Breast epithelium (tissue), 4 donors: ENCODE measurements at places on chromosomes 1 and 21.

DNA sequence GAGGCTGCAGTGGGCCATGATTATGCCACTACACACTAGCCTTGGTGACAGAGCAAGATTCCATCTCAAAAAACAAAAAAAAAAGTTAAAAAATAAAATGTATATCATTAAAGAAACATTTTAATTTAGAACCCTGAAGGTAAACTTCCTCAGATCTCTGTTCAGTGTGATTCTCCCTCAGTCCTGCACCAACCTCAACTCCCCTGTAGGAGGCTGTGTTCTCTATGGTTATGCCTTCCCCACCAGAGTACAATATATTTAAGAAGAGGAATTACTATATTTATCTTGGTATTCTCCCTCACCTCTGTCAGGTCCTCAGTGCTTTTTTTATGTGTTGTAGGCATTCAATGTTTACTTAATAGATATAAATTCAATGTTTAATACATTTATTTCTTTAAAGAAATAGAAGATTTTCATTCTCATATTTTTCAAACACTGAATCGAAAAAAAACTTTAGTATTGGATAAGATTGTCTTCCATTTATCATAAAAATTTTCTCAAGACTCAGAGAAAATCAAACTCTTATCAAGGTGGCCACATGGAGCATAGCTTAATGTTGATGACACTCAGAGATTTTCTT lies 4.8 kb upstream of the LRRC8B start:
- no peak for DNase-seq
- H3K27ac ChIP-seq = no peak overlapping the region
- H3K4me1 ChIP-seq = no peaks in the 10 kb centered on the region
- no peaks in the 10 kb centered on the region for H3K27me3 ChIP-seq
- no peak overlapping the region for H3K4me3 ChIP-seq

GRCh38 chr21:45962531-45963231 lies 18.9 kb upstream of the COL6A1 start:
- no peak for DNase-seq
- no peaks in the 10 kb centered on the region for H3K4me1 ChIP-seq
- no peaks in the 10 kb centered on the region for H3K36me3 ChIP-seq

DNA sequence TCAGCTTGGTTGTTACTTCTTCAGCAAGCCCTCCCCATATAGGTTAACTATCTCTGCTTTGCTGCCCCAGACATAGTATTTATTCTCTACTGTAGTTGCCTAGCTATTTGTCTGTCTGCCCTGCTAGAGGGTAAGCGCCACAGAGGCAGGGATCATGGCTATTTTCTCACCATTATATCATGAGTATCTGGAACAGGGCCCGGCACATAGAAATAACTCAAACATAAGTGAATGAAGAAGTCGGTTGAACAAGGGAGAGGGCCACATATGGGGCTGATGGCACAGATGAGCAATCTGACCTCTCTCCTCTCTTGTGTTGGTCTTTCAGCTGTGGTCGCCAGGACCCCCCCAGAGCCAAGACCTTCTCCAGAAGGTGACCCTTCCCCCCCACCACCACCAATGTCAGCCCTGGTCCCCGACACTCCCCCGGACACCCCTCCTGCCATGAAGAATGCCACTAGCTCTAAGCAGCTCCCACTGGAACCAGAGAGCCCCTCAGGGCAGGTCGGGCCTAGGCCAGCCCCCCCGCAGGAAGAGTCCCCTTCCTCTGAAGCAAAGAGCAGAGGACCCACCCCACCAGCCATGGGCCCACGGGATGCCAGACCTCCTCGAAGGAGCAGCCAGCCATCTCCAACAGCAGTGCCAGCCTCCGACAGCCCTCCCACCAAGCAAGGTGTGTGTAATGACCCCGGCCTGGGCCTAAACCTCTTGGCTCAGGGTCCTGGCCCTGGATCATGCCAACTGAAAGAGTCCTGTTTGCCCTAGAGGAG lies 14.9 kb downstream of the MAP7D1 start:
- no peaks in the 10 kb centered on the region for H3K4me1 ChIP-seq
- H3K27me3 ChIP-seq = no peaks in the 10 kb centered on the region
- H3K36me3 ChIP-seq = peaks cover 12% of the 10 kb centered on the region
- H3K27ac ChIP-seq = no peak overlapping the region

DNA sequence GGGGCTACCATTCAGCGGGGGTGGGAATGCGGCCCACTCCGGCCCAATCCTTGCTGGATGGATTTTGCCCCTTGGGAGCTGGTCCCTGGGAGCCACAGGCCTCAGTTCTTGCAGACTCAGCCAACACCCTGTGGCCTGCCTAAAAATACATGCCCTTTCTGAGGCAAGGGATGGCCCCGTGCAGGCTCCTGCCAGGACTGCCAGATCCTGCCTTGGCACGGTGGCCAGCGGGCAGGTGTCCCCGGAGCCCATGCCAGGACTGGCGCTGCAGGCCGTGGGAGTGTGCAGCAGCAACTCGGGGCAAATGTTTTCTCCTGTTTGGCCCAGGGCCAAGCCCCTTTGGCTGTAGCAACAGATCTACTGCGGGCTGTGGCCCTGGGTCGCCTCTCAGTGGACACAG lies 1.6 kb upstream of the PANK4 start:
- peaks cover 27% of the 10 kb centered on the region for H3K27me3 ChIP-seq
- H3K4me3 ChIP-seq = peak overlapping the region; percentile 67
- no peaks in the 10 kb centered on the region for H3K36me3 ChIP-seq
- peak; percentile 58 for DNase-seq

DNA sequence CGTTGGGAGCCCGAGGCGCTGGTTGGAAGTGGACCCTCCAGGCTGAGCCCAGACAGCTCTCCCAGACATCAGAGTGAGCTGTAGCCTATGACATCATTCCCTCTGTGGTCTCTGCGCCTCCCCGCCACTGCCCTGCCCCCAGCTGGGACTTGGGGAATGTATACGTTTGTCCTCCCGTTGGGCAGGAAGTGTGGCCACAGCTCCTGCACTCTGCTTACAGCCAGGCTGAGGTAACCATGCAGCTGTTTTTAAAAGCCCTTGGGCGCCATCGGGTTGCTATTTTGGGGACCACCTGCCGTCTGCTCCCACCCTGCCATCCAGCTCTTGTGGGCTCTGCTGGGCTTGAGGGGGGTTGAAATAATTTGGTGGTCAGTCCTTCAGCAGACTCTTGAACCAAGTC lies 7.8 kb downstream of the VASH2 start:
- no peaks in the 10 kb centered on the region for H3K27me3 ChIP-seq
- no peak for DNase-seq
- no peaks in the 10 kb centered on the region for H3K36me3 ChIP-seq
- H3K4me1 ChIP-seq = no peaks in the 10 kb centered on the region
- H3K4me3 ChIP-seq = no peak overlapping the region

- no peak for DNase-seq
- no peaks in the 10 kb centered on the region for H3K36me3 ChIP-seq
- no peak overlapping the region for H3K27ac ChIP-seq
These were observed 391.6 kb downstream of the PBX1 start for GRCh38 chr1:164950541-164950986.

DNA sequence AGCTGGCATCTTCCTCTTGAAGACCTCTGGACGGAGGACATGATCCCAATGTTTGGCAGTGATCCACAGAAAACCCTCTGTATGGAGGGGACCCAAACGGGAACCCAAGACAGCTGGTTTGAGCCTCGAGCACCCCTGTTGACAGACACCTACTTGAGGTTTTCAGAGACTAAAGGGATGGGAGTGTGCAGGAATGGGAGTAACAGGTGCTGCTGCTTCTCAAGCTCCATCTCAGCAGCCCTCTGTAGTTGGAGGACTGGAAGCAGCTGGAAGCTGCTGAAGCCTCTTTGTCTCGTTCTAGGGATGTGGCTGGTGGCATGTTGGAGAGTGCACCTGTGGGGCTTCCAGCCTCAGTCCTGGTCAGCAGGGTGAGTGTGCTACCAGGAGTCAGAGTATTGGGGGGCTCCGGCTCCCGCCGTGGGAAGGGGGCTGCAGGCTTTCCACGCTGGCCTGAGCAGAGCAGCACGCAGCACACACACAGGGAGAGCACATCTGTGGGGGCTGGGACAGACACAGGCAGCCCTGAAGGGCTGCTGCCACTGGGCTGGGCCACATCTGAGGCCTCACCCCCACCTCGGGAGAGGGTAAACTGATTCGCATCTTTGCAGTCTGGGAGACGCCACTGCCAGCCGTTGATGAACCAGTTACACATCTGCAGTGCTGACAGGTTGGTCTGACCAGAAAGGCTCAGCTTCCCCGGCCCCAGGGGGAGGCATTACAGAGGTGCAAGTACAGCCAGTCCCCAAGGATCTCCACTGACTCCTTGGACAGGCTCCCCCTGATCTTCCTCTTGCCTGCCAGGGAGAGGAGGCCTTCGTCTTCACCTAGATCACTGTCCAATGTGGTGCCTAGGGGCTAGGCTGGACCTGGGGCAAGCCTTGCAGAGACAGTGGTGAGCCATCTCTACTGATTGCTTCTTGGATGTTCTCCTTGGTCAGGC lies 56.6 kb downstream of the ADSS2 start:
- no peak overlapping the region for H3K4me3 ChIP-seq
- no peaks in the 10 kb centered on the region for H3K4me1 ChIP-seq
- H3K36me3 ChIP-seq = no peaks in the 10 kb centered on the region
- DNase-seq = no peak
- H3K27me3 ChIP-seq = no peaks in the 10 kb centered on the region

DNA sequence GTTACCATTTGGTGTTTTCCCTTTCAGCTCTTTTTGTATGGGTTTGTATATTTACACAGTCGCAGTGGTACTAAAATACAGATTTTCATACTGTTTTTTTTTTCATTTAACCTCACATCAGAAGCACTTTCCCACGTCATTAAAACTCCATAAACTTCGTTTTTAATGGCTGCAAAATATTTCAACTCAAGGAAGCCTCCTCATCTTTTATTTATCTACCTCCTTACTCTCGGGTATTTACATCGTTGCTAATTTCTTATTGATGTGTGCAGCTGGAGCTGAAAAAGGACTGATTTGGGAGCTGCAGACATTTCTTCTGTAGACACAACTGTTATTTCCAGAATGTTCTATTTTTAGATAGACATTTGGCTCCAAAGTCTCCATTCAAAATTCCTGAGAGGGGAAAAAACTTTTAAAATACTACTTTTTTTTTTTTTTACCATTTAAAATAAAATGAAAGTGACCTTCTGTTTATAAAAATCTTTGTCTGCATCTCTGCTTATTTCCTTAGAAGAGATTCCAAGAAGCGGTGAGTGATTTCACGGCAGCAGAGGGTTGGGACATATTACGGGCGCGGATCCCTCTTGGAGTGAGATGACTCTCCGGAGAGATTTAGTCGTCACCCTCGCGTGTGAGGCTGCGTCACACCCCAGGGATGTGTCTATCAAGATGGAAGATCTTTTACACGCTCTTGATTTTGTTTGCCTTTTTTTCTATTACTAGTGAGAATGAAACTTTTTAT lies 10.1 kb downstream of the RUNX3 start:
- no peak overlapping the region for H3K4me3 ChIP-seq
- H3K27me3 ChIP-seq = no peaks in the 10 kb centered on the region
- no peaks in the 10 kb centered on the region for H3K36me3 ChIP-seq
- no peak for DNase-seq
- H3K4me1 ChIP-seq = no peaks in the 10 kb centered on the region
- H3K27ac ChIP-seq = no peak overlapping the region

- H3K4me1 ChIP-seq = no peaks in the 10 kb centered on the region
- no peaks in the 10 kb centered on the region for H3K36me3 ChIP-seq
- no peak overlapping the region for H3K27ac ChIP-seq
- DNase-seq = no peak
- H3K4me3 ChIP-seq = no peak overlapping the region
These were observed 86.1 kb upstream of the PBX1 start for GRCh38 chr1:164472841-164473240.

DNA sequence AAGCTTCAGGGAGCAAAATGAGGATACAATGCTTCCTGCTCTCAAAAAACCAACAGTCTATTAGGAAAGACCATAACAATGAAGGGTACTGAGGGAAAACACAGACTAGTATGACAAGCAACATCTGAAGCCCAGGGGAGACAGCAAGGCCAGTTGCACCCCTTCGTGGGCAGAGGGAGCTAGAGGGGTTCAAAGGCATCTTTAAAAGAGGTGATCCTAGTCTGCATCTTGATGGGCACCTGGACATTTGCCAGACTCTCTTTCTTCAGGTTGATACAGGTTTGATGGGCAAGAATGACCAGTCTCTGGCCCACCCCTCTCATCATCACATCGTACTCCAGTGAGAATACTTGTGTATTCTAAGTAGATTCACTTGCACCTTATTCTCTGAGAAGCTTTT lies 177.7 kb downstream of the VAV3 start:
- peaks cover 4% of the 10 kb centered on the region for H3K4me1 ChIP-seq
- H3K36me3 ChIP-seq = no peaks in the 10 kb centered on the region
- no peak overlapping the region for H3K27ac ChIP-seq
- no peak for DNase-seq

DNA sequence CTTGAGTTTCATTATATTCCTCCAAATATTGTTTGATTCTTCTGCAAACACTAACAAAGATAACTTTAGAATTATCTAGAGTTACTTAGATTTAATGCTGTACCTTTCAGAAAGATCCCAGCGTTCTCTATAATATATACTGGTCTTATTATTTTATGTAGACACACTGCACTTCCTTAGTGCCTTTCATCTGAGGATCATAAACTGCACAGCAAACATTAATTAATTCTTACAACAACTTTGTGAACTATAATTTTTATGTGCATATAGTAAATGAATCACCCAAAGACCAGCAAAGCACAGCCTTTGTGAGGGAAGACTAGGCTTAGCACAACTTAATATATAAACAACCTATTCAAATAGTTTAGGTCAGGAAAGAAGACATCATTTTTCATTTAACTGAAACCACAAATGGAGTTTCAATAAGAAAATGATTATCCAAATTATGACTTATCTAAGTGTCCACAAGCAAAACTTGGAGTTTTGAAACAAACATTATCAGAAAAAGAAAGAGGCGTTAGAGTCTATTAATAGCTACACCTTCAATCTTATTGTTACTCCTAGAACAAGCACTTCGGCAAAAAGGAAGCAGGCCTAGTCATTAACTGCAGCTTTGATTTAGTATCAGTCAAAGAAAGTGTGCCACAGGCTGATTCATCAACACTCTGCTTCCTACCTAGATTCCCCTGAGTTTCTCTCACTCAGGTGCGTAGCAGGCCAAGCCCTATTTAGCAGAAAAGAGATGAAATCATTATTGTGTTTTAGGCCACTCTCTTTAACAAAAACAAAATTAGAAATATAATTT lies 22.5 kb upstream of the RC3H1 start:
- H3K27me3 ChIP-seq = no peaks in the 10 kb centered on the region
- H3K4me1 ChIP-seq = no peaks in the 10 kb centered on the region
- no peak overlapping the region for H3K27ac ChIP-seq
- no peak overlapping the region for H3K4me3 ChIP-seq

DNA sequence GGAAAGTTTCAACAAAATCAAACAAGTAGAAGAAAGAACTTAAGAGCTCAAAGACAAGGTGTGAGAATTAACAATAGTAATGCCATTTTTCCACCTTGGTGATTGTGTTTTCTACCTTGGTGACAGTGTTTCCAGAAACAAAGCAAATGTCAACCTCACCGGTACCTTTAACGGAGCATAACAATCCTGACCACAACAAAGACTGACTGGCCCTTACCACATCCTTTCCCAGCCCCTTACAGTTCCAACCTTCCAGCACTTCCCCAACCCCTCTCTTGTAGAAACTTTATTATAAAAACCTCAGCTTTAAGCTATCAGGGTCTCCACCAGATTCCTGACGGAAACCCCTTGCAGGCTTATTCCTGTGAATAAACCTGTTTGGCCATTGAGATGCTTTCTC lies 16.7 kb downstream of the STYXL2 start:
- no peaks in the 10 kb centered on the region for H3K27me3 ChIP-seq
- no peak overlapping the region for H3K4me3 ChIP-seq
- H3K4me1 ChIP-seq = no peaks in the 10 kb centered on the region

- DNase-seq = no peak
- H3K4me3 ChIP-seq = no peak overlapping the region
- H3K36me3 ChIP-seq = no peaks in the 10 kb centered on the region
These were observed 6.1 kb downstream of the CYP4B1 start for GRCh38 chr1:46804926-46805325.
